MM.1S (cell line): ENCODE measurements at places on chromosomes 16 and 17.

GRCh38 chr17:6358131-6358530, 76.8 kb downstream of the AIPL1 start:
- H3K4me3 ChIP-seq: no peak overlapping the region
- H3K36me3 ChIP-seq: no peaks in the 10 kb centered on the region
- no peaks in the 10 kb centered on the region for H3K4me1 ChIP-seq
- DNase-seq: no peak
- H3K27me3 ChIP-seq: no peaks in the 10 kb centered on the region
- H3K27ac ChIP-seq: no peak overlapping the region

GRCh38 chr16:20910781-20911321, 10.3 kb downstream of the LYRM1 start:
- no peaks in the 10 kb centered on the region for H3K4me1 ChIP-seq
- H3K36me3 ChIP-seq: no peaks in the 10 kb centered on the region

- DNase-seq: peak; percentile 89
- H3K27me3 ChIP-seq: no peaks in the 10 kb centered on the region
- H3K27ac ChIP-seq: peak overlapping the region; percentile 95
- peaks cover 11% of the 10 kb centered on the region; the same call in 1 of the 2 replicates for H3K4me1 ChIP-seq
- peak overlapping the region; percentile 74 for H3K4me3 ChIP-seq
- peaks cover 5% of the 10 kb centered on the region for H3K36me3 ChIP-seq
Measured at GRCh38 chr16:30658731-30659506, 688 bp downstream of the FBRS start.

- no peak for DNase-seq
- no peaks in the 10 kb centered on the region for H3K27me3 ChIP-seq
- no peaks in the 10 kb centered on the region for H3K36me3 ChIP-seq
- H3K4me1 ChIP-seq: no peaks in the 10 kb centered on the region
Measured at GRCh38 chr17:16418685-16419068, 3.3 kb downstream of the TRPV2 start.

DNA sequence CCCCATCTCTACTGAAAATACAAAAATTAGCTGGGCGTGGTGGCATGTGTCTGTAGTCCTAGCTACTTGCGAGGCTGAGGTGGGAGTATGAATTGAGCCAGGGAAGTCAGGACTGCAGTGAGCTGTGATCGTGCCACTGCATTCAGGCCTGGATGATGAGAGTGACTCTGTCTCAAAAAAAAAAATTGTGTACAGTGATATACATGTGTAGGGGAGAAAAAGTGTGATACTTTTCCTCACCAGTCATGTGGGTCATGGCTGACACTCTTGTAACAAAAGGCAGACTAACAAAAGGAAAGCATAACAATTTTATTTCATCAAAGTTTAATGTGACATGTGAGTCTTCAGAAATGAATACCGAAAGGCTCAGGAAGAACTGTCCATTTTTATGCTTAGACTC, 2.0 kb upstream of the ABCC12 start:
- no peaks in the 10 kb centered on the region for H3K27me3 ChIP-seq
- DNase-seq: no peak
- H3K36me3 ChIP-seq: no peaks in the 10 kb centered on the region
- no peak overlapping the region for H3K27ac ChIP-seq

DNA sequence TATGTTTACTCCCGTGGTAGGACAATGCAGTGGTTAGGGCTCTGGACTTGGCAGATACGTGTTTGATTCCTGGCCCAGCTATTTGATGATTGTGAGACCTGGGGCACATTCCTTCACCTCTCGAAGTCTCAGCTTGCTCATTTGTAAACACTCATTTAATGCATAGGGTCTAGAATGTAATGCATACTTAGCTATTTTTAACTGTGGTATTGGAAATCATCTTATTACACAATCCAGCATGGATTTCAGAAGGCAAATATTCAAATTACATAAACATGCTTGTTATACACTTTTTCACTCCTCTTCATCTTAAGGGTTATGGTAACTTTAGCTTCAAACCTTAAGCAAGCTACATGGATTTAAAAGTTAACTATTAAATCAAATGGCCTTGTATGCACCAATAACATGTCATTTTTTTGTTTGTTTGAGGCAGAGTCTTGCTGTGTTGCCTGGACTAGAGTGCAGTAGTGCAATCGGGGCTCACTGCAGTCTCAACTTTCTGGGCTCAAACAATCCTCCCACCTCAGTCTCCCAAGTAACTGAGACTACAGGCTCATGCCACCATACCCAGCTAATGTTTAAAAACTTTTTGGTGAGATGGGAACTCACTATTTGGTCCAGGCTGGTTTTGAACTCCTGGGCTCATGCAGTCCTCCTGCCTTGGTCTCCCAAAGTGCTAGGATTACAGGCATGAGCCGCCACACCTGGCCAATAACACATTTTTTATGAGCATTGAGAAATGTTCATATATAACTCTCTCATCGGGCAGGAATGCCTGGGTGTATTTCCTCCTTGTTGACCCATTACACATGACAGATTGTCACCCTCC, 52.5 kb downstream of the VAT1L start:
- H3K36me3 ChIP-seq: no peaks in the 10 kb centered on the region
- DNase-seq: no peak
- no peak overlapping the region for H3K4me3 ChIP-seq
- H3K4me1 ChIP-seq: no peaks in the 10 kb centered on the region

DNA sequence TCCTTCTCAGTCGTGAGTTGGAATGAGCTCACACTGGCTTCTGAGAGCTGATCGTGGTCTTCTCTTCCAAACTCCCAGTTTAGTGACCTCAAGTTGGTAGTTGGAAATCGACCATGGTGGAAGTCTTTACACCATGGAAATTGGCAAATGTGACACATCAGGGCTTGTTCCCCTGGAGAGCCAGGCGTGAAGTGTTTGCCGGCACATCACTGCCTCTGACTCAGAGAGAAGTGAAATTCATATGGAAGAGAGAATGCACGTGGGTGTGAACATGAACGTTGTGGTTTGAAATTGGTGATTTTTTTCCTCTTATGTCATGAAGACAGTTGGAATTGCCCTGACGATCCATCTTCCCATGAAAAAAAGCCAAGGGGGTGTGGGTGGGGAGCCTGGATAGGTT, 47.4 kb downstream of the AXIN2 start:
- H3K4me1 ChIP-seq: 0 out of 2 replicates have a peak, but pooled peaks cover 3% of the 10 kb centered on the region
- H3K27me3 ChIP-seq: no peaks in the 10 kb centered on the region
- H3K27ac ChIP-seq: no peak overlapping the region
- no peak overlapping the region for H3K4me3 ChIP-seq
- H3K36me3 ChIP-seq: no peaks in the 10 kb centered on the region

DNA sequence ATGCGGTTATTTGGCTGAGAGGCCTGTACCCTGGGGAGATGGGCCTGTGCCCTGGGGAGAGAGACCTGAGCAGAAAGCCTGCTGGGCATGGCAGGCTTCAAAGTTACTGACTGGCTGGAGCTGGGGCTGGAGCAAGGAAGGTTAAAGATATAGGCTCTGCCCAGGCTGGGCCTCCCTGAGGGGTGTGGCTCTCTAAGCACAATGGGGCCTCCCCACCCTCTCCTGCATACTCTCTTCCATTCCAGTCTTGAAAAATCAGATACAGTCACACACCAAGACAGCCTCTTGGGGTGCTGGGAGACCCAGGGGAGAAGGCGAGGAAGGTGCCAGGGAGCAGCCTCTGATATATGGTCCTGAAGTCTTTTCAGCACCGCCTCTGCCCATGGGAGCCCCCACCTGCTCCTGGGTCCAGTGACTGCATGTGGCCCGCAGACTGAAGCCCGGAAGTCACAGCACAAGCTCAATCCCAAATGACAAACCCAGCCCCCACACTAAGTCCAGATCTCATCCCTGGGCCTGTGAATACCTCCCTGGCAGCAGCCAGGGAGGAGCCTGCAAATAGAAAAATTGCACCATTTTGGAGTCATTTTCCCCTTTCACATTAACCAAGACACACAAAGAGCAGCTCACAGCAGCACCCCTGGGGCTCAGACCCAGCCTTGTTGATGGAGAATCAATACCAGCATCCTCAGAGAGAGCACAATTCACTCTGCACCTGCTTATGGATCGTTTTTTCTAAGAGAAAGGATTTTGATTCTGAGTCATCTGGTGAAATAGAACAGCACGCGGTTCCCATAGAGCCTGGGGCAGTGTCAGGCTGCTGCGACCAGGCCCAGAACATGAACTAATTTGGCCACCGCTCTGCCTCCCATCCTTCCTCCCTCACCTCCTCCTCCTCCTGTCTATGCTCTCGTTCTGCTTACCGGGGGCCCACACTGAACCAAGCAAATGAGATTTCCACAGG, 25.6 kb upstream of the CACNG1 start:
- H3K4me3 ChIP-seq: no peak overlapping the region
- no peak for DNase-seq
- peaks cover 28% of the 10 kb centered on the region; the same call in 1 of the 2 replicates for H3K27me3 ChIP-seq
- no peaks in the 10 kb centered on the region for H3K36me3 ChIP-seq
- H3K4me1 ChIP-seq: no peaks in the 10 kb centered on the region

DNA sequence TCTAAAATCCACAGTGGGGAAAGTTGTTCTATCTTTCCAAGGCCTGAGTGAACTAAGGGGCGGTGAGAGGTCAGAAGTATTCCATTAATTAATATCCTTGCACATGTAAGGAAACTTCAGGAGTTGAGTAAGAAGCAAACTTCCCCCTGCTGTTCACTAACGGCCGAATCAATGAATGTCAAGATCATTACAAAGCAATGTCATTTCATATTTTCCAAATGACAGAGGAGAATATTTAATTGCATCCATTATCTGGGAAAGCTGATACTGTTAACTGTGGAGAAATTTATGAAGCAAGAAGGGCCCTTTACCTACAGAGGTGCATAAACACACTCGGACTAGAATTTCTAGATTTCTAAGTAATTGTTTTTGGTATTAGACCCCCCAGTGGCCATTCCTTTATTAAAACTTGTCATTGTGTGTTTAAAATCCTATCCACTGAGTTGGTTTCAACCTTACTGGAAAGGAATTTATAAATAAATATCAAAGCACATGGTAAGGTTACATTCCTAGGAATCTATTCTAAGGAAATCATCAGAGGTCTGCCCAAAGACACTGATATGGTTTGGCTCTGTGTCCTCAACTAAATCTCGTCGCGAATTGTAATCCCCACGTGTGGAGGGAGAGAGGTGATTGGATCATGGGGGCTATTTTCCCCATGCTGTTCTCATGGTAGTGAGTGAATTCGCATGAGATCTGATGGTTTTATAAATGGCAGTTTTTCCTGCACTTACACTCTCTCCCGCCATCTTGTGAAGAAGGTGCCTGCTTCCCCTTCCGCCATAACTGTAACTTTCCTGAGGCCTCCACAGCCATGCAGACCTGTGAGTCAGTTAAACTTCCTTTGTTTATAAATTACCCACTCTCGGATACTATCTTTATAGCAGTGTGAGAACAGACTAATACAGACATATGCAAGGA, 20.4 kb upstream of the SMURF2 start:
- H3K27me3 ChIP-seq: no peaks in the 10 kb centered on the region
- H3K27ac ChIP-seq: no peak overlapping the region
- H3K36me3 ChIP-seq: no peaks in the 10 kb centered on the region

GRCh38 chr17:46943501-46944393, 20.8 kb downstream of the GOSR2 start:
- no peaks in the 10 kb centered on the region for H3K4me1 ChIP-seq
- DNase-seq: no peak
- no peak overlapping the region for H3K27ac ChIP-seq
- H3K4me3 ChIP-seq: no peak overlapping the region
- no peaks in the 10 kb centered on the region for H3K36me3 ChIP-seq

DNA sequence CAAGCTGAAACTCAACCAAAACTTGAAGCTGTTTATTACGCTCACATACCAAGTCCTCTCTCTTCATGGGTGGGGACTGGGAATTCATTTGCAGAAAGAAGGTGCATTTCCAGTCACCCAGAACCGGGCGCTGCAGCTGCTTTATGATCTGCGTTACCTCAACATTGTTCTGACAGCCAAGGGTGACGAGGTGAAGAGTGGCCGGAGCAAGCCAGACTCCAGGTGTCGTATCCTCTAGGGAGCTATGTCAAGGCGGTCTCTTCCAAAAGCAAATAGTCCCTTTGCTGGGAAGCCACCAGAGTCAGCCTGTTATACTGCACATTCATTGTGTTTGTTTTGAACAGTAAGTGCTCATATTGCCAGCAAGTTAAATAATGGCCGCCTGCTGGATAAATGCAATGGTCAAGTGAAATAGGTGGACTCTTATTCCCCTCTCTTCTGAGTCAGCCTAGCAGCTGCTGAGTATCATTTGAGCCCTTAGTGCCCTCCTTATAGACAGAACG, 12.7 kb downstream of the COG1 start:
- H3K4me3 ChIP-seq: no peak overlapping the region
- no peak for DNase-seq
- peaks cover 4% of the 10 kb centered on the region; the same call in 1 of the 2 replicates for H3K36me3 ChIP-seq
- no peaks in the 10 kb centered on the region for H3K27me3 ChIP-seq
- H3K27ac ChIP-seq: no peak overlapping the region

DNA sequence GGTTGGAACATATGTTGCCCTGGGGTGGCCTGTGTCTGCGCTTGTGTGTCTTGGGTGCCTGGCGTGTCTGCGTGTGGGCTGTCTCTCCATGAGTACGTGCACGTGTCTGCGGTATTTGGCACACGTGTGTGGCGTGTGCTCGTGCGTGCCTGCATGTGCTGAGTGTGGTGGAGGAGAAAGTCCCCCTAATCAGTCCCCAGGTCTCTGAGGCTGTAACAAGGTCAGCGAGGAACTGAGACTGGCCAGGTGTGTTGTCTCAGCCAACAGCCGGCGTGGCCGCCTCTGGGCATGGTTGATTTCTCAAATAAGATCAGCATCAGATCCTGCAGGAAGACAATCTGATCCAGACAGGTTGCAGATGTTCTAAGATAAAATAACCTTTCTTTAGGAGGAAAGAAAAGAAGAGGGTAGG, 3.5 kb upstream of the CPNE7 start:
- 0 out of 2 replicates have a peak, but pooled peaks cover 7% of the 10 kb centered on the region for H3K27me3 ChIP-seq
- H3K27ac ChIP-seq: no peak overlapping the region
- no peaks in the 10 kb centered on the region for H3K4me1 ChIP-seq
- no peak overlapping the region for H3K4me3 ChIP-seq

- H3K27me3 ChIP-seq: no peaks in the 10 kb centered on the region; the same call in 1 of the 2 replicates
- no peak for DNase-seq
- H3K27ac ChIP-seq: no peak overlapping the region
- no peaks in the 10 kb centered on the region for H3K36me3 ChIP-seq
- H3K4me1 ChIP-seq: no peaks in the 10 kb centered on the region
Measured at GRCh38 chr17:81898029-81898866, 3.8 kb upstream of the NPB start.

- no peaks in the 10 kb centered on the region for H3K4me1 ChIP-seq
- H3K4me3 ChIP-seq: no peak overlapping the region
- DNase-seq: peak; percentile 38
- no peak overlapping the region for H3K27ac ChIP-seq
- H3K36me3 ChIP-seq: no peaks in the 10 kb centered on the region
Measured at GRCh38 chr17:73710095-73710592, 65.9 kb upstream of the SDK2 start.

GRCh38 chr16:53612003-53612402, 91.7 kb downstream of the RPGRIP1L start:
- H3K27ac ChIP-seq: no peak overlapping the region
- H3K4me3 ChIP-seq: no peak overlapping the region
- H3K36me3 ChIP-seq: no peaks in the 10 kb centered on the region
- H3K27me3 ChIP-seq: no peaks in the 10 kb centered on the region

- no peaks in the 10 kb centered on the region for H3K36me3 ChIP-seq
- H3K27me3 ChIP-seq: no peaks in the 10 kb centered on the region
- no peak overlapping the region for H3K4me3 ChIP-seq
- DNase-seq: no peak
Measured at GRCh38 chr16:10751291-10751697, 7.7 kb downstream of the NUBP1 start.
